ENCODE measurements at places on chromosomes 2 and 18. TPM values are rescaled to one million over a fixed set of nuclear protein-coding genes. Genes with fewer than 3 reads are reported as not detected.

OTOS gene
- total RNA-seq: not detected

SP140L gene
- total RNA-seq: 0.31 TPM

FIGN gene
- 22.8 TPM for total RNA-seq

CRYBA2 gene
- not detected for total RNA-seq

KCNS3 gene
- total RNA-seq: 20.5 TPM

XRCC5 gene
- total RNA-seq: 644 TPM

EFHD1 gene
- 1.5 TPM for total RNA-seq

ABCG5 gene
- total RNA-seq: not detected

YIPF4 gene
- total RNA-seq: 24.1 TPM

CAPN13 gene
- total RNA-seq: 0.94 TPM

MYO3B gene
- total RNA-seq: 0.27 TPM

DYNAP gene
- total RNA-seq: 0.22 TPM

SCN7A gene
- total RNA-seq: 0.19 TPM

DNA sequence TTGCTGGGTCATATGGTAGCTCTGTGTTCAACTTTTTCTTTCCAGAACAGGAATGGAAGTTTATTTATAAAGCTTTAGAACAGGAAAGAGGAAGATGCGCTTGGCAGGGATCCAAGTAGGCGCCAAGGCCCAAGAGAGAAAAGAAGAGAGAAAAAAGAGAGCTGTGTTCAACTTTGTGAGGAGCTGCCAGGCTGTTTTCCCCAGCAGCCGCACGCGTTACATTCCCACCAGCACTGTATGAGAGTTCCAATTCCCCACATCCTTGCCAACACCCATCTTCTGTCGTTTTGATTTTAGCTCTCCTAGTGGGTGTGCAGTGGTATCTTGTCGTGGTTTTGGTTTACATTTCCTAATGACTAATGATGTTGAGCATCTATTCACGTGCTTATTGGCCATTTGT, 51.4 kb downstream of the KCNF1 start:
- DNase-seq: no peak

GRCh38 chr2:144132357-144132756, 387.6 kb downstream of the ZEB2 start:
- no peak for DNase-seq

DNA sequence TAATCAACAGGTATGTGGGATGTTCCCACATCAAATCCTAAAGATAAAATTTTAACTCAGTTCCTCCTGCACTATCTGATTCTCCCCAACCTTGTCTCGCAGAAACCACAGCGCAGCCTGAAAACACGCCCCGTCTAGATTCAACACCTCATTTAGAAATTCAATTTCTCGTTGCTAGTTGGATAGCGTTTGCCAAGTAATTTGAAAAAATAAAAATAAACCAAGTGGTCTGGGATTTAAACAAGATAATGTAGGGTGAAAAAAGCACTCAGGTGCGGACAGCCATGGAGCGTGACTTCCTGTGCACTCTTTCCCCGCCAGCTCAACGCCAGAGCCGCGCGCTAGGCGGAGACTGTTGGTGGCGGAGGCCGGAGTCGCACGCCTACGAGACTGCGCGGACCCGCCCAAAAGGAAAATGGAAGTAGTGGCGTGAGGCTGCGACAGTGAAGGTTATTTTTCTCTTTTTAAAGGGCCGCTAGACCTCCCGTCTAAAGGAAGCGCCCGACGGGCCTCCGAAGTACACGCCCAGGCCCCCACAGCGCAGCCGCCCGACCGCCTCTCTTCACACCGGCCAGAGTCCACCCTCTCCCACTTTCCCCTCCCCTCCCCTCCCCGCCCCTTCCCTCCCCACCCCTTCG, 615 bp upstream of the CCNT2 start:
- no peak for DNase-seq

- DNase-seq: no peak
Measured at GRCh38 chr2:68974251-68974650, at the start of gene GKN1. TSS of gene GKN1 (plus strand) at chr2:68974636. CDS start at chr2:68974678, 42 bp downstream.

DNA sequence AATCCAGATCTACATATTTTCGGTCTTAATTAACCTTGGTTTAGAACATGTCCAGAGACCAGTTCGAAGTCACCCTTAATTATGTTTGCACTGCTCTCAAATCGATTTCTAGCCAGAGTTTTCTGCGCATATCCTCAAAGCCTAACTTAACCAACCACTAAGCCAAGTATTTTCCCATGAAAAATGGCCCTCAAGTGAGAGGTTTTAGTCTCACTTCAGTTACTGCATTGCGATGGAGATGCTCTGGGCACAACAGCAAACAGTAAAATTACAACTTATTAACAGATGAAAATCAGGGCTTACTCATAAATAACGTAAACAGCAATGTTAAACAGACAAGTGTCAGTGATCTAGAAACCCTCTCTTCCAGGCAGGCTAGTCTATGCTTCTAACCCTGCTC, 4.5 kb downstream of the RTN4 start:
- no peak for DNase-seq

GRCh38 chr2:120436885-120437603, 91.1 kb downstream of the INHBB start:
- DNase-seq: peak; percentile 88

DNA sequence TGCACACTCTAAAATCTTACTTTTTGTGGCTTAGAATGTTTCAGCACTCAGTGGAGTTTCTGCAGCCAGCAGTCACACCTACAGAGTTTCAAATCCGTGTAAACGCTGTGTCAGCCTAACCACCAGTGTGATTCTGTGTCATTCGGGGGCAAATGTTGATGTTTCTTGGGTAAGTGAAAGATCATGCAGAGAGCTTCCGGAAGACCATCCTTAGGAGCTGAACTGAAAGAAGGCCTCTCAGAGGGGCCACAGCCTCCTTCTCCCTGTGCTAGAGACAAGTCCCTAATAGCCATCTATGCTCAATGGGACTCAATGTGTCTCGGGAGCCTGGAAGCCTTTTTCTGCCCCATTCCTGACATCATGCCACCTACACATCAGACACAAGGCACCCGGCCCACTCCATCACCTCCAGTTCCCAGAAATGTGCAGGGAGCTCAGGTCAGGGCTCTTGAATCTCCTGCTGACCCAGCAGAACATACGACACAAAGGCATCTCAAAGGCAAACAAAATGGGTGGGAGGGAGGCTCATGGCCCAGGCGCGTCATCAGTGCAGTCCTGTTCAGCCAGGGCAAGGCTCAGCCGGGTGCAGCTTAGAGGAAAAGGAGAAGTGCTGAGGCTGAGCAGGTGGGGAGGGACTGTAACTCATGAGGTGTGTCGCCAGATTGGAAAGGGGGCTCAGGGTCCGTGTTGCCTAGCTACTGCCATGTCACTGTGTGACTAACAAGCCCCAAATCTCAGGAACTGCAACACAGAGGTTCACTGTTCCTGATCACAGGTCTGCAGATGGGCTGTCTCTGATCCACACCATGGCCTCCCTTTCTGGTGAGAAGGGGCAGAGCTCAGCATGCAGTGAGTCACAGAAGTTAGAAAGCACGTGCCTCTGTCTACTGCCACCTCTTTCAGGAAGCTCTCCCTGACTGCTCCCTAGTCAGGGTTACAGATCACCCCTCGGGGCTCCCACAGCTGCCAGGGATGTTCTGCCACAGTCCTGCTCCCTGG, 82.0 kb downstream of the SMAD7 start:
- no peak for DNase-seq

GRCh38 chr2:40867829-40868228, 415.9 kb upstream of the SLC8A1 start:
- no peak for DNase-seq

GRCh38 chr2:71550801-71551630, 97.7 kb downstream of the DYSF start:
- DNase-seq: no peak

DNA sequence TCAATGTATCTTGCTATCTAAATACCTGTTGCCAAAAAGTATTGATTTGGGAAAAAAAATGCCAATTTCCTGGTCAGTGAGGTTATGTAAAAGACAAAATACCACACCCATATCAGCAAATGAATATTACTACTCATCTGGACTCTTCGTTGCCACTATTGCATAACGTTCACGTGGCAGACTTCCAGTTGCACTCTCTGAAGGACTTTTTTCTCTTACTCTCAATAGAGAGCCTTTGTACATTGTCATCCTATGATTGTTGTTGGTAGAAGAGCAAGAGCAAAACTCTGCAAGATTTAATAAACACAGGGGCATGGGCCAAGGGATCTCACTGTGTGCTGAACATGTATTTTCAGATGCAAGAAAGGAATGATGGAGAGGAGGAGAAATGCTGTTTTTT, 689.8 kb downstream of the MBD2 start:
- no peak for DNase-seq

- no peak for DNase-seq
Measured at GRCh38 chr2:203751685-203752271, 45.3 kb downstream of the CD28 start.

GRCh38 chr2:20080428-20080827, 29.0 kb upstream of the LAPTM4A start:
- DNase-seq: no peak

DNA sequence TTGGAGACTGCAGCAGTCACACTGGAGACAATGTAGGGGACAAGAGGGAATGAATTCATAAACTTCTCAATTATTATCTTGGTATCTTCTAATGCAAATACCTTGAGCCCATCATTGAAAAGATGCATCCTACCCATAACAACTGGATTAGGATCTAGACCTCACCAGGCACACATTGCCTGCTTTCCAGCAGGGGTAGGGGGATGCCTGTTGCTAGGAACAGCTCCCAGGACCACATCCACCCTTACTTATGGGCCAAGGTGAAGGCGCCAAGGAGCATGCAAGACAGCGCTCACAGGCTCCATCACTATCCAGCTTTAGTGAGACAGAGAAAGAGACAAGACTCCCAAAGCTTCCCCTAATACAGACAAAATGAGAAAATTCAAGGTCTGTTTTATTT, 24.4 kb downstream of the KCTD1 start:
- DNase-seq: no peak

GRCh38 chr2:174343623-174344455, 9.1 kb downstream of the SP9 start:
- DNase-seq: no peak

GRCh38 chr2:95372216-95372829, 30.2 kb upstream of the FAHD2A start:
- DNase-seq: no peak

GRCh38 chr2:44692821-44693220, 248.7 kb upstream of the SIX3 start:
- no peak for DNase-seq

- DNase-seq: no peak
Measured at GRCh38 chr2:64695721-64696261, 42.1 kb upstream of the SERTAD2 start.

- DNase-seq: no peak
Measured at GRCh38 chr2:198254536-198255090, 450.2 kb downstream of the PLCL1 start.

DNA sequence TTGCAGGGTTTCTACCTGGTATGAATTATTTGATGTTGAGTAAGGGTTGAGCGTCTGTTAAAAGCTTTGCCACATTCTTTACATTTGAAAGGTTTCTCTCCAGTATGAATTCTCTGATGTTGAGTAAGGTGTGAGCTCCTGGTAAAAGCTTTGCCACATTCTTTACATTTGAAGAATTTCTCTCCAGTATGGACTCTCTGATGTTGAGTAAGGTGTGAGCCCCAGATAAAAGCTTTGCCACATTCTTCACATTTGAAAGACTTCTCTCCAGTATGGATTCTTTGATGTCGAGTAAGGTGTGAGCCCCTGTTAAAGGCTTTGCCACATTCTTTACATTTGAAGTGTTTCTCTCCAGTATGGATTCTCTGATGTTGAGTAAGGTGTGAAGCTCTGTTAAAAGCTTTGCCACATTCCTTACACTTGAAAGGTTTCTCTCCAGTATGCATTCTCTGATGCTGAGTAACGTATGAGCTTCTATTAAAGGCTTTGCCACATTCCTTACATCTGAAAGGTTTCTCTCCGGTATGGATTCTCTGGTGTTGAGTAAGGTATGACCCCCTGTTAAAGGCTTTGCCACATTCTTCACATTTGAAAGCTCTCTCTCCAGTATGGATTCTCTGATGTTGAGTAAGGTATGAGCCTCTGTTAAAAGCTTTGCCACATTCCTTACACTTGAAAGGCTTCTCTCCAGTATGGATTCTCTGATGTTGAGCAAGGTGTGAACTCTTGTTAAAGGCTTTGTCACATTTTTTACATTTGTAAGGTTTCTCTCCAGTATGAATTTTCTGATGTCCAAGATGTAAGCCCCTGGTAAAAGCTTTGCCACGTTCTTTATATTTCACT, 27.1 kb downstream of the ZNF519 start:
- DNase-seq: no peak

DNA sequence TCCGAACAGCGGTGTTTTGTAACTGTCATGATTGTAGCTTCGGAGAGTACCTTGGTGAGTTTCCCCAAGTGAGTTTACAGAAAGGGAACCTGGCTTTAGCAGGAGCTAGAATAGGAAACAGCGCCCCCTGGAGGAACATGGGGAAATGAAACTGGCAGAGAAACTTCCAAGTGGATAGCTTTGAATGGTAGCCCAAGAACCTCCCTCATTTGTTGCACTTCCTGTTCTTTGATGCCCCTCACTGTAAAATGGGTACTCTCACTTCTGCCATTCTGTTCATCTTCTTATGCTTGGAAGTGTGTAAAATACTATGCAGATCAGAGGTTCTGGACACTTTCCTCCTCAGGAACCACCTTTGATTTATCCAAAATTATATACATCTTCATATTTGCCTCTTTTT, 36.2 kb downstream of the CHST10 start:
- DNase-seq: peak; percentile 97

DNA sequence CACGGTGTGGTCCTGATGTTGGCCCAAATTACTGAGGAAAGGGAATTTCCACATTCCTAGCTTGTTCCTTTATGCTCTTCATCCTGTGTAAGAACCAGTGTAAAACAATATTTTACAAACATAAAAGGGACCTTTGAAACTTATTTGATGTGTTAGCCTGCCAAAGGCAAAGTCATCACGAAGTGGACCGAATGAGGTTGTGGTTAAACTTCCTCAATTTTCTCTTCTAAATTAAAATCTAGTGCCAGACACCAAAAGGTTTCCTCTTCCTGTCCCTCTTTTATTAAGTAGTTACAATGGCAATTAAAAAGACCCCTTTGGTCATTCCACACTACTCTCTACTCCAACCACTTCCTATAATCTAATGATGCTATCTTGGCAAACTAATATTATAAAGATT, 279.8 kb downstream of the AFF3 start:
- DNase-seq: no peak

- DNase-seq: no peak
Measured at GRCh38 chr2:36616947-36617346, 19.0 kb upstream of the FEZ2 start.

GRCh38 chr18:47331026-47331425, 79.6 kb upstream of the SKOR2 start:
- DNase-seq: no peak

GRCh38 chr2:37005118-37005868, 39.0 kb upstream of the STRN start:
- DNase-seq: peak; percentile 2

- no peak for DNase-seq
Measured at GRCh38 chr2:241047253-241048010, 49.0 kb downstream of the SNED1 start.

DNA sequence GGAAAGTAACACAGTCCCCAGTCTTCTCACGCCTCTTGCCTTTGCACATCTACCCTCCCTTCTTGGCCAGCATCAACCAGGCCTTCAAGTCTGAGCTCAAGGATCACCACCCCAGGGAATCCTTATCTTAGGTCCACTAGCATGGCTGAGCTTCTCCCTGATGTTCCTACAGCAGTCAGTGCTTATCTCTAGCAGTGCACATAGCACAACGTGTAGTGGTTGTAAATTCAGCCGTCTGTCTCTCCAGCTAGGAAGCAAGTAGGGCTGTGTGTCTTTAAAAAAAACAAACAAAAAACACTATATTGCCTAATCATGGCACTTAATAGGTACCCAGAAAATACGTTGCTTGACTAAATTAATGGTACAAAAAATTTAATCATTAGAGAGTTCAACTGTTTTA, 29.2 kb downstream of the KCNG3 start:
- DNase-seq: peak; percentile 39

- DNase-seq: no peak
Measured at GRCh38 chr2:74496997-74497776, 2.2 kb downstream of the LBX2 start.

All from H1 (cell line).